ENCODE measurements at places on chromosomes 1 and 21.

DNA sequence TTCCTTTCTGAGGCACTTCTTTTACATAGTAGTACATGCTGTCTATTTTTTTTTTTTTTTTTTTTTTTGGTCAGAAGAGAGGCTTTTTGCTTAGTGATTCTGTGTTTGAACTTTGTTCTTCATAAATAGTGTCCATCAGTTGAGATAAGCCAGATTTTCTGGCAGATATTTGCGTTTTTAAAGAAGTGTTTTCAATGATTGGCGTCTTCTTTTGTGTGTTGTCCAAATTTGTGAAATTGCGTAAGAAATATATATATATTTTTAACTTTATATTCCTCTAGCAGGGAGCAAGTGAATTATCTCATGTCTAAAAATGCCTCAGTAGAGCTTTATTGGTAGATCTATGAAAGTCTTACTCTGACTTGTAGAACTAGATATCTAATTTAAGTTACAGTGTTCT, 28.3 kb downstream of the NEK7 start:
- DNase-seq: no peak

DNA sequence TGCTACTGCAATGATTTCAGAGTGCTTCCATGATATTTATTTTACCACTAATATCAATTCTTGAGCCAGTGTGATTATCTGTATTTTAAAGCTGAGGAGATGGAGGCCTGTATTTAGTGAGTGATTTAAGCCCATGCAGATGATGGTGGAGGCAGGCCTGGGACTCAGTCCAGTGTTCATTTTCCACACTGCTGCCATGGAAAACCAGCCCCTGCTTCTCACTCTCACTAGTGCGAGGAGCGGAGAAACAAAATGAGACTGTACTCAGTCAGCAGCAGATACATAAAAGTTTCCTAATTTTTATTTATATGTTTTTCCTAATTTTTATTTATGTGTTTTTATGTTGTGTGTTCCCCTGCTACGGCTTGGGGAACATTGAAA, 32.8 kb downstream of the LRRC8B start:
- no peak for DNase-seq

DNA sequence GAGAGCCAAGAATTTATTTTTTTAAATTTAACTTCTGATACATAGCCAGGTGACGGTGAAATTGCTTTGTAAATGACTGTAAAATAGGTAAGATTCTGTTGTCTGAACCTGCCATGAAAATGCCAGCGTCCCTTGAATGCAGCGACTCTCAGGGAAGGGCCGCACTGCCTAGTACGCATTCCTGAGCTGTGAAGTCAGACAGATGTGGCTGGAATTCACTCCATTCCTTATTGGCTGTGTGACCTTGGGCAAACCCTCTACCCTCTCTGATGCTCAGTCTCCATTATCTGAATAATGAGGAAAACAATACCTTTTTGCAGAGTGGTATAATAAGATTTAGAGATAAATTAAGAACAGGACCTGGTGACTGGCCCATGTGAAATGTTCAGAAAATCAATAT, 167.1 kb upstream of the DAB1 start:
- no peak for DNase-seq

DNA sequence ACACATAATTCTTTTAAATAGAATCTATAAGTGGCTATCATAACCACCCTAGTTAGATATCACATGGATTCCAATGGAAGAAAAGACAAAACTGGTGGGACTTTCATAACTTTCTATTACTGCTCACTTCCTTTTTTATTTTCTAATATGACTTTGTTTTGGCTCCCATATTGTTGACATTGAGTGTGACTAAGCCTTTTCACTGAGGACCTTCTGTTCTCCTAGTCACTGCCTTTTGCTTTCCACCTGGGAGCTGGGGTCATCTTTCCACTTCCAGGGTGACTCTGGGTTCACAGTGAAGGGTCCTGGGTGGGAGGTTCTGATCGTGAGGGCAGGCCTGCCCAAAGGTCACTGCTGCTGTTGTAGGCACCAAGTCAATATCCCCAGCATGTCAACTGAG, 275.8 kb downstream of the TGFB2 start:
- no peak for DNase-seq

DNA sequence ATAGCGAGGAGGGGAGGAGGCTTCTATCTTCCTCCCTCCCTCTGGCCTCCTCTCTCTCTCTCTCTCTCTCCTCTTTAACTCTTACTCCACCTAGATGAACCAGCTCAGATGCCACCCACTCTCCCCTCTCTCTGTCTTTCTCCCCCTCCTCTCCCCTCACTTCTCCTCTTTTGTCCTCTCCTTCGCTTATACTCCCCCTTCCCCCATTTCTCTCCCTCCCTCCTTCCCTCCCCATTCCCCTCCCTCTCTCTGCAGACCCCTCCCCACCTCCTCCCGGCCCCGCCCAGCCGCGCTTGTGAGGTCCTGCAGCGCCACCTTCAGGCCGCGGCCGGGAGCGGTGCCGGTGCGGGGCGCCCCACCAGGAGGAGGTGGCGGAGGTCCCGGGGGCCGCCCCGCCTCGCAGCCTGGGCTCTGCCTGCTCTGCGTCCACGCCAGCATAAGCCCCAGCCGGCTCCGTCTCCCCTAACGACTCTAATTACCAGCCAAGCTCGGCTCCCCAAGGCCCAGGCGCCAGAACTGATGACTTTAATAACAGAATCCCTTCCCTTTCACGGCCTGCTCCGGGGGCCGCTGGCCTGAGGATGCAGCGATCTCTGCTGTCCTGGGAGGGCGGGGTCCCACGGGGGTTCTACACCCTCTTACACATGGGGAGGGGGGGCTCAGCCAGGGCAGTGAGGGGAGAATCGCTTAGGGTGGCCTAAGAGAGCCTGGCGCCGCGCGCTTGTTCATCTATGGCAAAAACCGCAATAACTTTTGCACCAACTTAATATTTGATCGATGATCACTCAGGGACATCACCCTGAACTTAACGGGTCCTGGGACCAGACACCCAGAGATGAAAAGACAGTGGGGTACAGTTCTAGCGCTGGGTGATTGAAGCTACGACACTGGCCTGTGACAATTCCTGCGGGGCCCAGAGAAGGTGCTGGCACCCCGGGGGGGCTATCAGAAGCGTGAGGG, 637.3 kb downstream of the MATN1 start:
- no peak for DNase-seq

All from CD8-positive, alpha-beta memory T cell (primary cell).